ENCODE measurements at places on chromosomes 13 and 19. TPM values are rescaled to one million over a fixed set of nuclear protein-coding genes. Genes with fewer than 3 reads are reported as not detected.

DNA sequence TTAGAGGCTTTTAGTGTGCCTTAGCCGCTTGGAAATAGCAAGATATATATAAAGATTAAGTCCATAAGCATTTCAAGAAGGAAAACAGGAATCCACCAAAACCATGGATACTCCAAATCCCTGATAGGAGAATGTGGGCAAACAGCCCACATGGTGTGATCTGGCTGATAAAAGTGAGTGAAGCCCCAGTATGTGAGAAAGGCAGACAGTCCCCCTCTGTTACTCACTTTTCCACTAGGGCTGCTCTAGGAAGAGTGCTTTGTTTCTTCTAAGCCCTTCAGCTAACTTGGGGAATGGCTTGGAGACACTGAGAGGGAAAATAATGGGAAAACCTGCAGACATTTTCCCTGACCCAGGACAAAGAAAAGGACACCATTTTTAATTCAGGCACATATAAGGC, 802.3 kb upstream of the PRR20A start:
- no peak for DNase-seq

- DNase-seq: peak; percentile 80
Measured at GRCh38 chr19:16509141-16510061, 13.2 kb downstream of the C19orf44 start.

DNA sequence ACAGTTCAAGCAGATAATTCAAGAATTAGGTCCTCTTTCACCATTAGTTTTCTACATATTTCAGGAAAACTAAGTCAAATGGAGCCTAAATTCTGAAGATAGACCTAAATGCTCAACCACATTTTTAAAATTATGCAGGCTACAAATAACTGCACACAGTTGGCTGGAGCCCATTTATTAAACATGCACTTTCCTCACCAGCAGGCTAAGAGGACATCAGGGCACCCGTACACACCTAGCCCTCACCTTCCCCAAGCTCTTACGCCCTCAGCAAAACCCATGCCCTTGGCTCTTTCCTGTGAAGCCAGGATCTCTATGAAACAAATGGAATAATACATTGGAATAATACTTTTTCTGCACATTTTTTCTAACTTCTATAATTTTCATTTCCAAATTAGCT, 18.2 kb downstream of the IRS2 start:
- no peak for DNase-seq

GRCh38 chr13:36807616-36808015, 11.4 kb upstream of the RFXAP start:
- DNase-seq: no peak

DNA sequence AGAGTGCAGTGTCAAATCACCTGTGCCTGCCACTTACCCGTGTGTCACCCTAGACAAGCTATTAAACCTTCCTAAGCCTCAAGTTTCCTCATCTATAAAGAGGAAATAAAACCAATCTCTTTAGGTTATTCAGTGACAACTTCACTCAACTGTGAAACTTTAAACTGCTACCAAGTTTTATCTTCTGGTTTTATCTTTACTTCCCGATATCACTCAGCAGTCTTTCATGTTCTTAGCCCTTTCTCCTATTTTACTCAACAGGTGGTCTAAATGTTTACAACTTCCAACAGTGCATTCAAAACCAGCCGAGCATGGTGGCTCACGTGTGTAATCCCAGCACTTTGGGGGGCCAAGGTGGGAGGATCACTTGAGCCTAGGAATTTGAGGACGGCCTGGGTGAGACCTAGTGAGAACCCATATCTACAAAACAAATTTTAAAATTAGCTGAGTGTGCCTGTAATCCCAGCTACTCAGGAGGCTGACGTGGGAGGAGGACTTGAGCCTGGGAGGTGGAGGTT, 59.6 kb downstream of the GPALPP1 start:
- no peak for DNase-seq

DNA sequence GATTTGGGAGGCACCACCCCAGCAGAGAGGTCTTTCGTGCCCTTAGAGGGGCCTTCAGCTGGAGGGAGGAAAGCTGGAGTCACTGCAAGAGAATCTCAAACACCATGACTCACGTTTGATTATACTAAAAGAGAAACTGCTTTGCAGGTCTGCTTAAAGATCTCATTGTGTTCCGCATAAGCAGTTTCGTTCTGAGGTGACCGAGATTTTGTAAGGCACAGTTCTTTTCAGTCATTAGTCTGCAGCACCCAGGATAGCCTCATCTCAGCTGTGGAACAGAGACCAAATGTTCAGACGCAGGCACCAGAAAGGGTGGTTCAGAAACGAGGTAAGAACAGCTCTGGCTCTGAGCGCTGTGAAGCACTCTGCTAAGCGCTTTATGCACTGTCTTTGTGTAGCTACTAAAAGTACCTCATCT, 71.2 kb upstream of the GTF3A start:
- no peak for DNase-seq

DNA sequence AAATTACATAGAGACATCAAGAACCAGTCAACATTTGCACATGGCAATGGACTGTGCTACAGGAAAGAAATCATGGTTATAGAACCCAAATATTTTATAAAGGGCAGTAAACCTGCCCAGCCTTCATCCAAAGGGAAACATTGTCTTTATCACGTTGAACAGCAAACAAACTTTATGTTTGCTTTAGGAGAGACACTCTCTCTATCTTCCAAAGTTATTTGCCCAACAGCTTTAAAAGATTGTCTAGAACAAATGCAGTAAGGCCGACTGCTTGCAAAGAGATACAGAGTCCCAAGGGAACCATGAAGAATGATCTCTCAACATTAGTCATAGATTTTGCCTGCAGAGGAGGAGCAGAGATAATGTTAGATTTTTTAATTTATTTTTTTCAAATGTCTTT, 1323.5 kb upstream of the SLC10A2 start:
- no peak for DNase-seq

Gene ATP12A
- total RNA-seq: not detected

Gene SLC5A5
- not detected for total RNA-seq

Gene ZFR2
- total RNA-seq: not detected

All from right atrium auricular region (tissue), 2 donors.